Naive thymus-derived CD4-positive, alpha-beta T cell (primary cell): ENCODE measurements at places on chromosomes 13 and 19. TPM values are rescaled to one million over a fixed set of nuclear protein-coding genes. Genes with fewer than 3 reads are reported as not detected.

RNF17 gene
- total RNA-seq = 1.1 TPM

- no peak overlapping the region for H3K27ac ChIP-seq
- H3K36me3 ChIP-seq = peaks cover 41% of the 10 kb centered on the region
- H3K4me3 ChIP-seq = no peak overlapping the region
- no peaks in the 10 kb centered on the region for H3K4me1 ChIP-seq
- no peaks in the 10 kb centered on the region for H3K27me3 ChIP-seq
These were observed 14.3 kb upstream of the PLPP2 start for GRCh38 chr19:305240-306150.

DNA sequence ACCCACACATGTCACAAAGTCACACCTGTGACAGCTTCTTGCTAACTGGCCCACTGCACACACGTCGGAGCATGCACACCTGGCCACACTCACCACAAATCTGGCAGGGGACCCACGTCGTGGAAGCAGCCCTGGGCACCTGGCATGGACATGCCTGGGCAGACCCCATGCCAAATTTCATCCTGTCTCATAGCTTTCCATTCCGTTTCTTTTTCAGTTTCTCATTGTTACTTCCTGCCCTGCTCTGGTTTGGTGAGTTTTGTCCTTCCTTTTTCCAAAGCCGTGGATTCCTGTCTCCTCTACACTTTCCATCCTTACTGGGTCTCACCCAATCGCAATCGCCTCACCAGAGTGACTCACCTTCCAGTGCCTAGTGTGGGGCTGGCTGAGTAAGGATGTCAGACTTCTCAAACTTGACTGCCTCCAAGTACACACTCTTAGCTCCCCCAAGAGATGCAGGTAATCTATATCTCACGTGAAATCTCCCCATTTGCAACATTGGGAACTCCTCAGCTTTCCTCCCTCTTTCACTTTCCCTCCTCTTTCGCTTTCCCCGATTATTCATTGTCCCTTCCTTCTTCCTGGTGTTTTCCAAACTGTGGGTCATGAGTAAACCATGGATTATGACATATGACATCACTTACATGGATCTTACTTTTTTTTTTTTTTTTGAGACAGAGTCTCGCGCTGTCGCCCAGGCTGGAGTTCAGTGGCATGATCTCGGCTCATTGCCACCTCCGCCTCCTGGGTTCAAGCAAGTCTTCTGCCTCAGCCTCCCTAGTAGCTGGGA, 1.6 kb upstream of the BBC3 start:
- no peak overlapping the region for H3K4me3 ChIP-seq
- H3K4me1 ChIP-seq = peaks cover 24% of the 10 kb centered on the region
- H3K27me3 ChIP-seq = no peaks in the 10 kb centered on the region
- H3K27ac ChIP-seq = no peak overlapping the region
- H3K36me3 ChIP-seq = peaks cover 4% of the 10 kb centered on the region
- DNase-seq = no peak

GRCh38 chr19:13153569-13154240, 3.5 kb downstream of the IER2 start:
- peak; percentile 29 for DNase-seq
- no peaks in the 10 kb centered on the region for H3K27me3 ChIP-seq
- peaks cover 20% of the 10 kb centered on the region for H3K4me1 ChIP-seq
- H3K4me3 ChIP-seq = peak overlapping the region; percentile 96

NLRP7 gene
- not detected in 2 replicates for total RNA-seq

DNA sequence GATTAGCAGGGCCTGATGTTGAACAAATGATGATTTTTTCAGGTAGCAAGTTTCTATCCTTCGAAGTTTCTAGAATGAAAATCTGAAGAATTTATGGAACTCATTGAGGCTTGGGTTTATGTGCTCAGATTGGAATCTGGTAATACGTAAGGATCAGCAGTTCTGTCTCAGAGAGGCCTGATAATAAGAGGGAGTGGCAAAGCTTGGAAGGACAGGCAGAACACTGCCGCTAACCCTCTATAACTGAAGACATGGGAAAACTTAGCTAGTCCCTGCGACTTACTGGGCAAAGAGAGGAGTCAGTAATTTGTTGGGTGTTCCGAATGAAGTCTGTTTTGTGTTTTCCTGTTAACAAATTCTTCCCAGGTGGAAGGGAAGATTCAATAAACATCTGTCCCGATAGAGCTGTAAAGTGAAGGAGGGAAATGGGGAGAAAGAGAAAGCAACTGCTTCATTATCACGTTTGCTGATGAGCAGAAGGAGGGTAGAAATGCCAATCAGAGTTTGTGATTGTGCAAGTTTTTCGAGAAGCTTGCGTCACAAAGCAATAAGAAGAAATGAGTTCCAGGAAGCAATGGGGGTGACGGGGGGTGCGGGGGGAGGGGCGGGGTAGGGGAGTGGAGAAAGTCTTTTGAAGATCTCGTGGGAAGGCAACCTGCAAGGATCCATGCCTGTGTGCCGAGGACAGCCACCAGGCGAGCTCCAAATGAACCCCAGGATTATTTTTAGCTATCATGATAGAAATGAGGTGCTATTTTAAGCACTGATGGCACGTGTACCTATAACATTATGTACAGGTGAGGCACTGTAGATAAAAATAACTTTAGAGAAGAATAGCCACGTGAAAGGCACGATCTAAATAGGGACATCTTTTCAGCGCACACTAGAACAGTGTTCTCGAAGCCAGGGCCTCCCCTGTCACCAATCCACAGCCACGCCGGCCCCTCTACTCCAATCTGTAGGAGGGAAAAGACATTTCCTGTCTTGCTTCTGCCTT, 224.1 kb downstream of the FGF9 start:
- H3K27ac ChIP-seq = no peak overlapping the region
- no peaks in the 10 kb centered on the region for H3K36me3 ChIP-seq
- no peaks in the 10 kb centered on the region for H3K27me3 ChIP-seq

DNA sequence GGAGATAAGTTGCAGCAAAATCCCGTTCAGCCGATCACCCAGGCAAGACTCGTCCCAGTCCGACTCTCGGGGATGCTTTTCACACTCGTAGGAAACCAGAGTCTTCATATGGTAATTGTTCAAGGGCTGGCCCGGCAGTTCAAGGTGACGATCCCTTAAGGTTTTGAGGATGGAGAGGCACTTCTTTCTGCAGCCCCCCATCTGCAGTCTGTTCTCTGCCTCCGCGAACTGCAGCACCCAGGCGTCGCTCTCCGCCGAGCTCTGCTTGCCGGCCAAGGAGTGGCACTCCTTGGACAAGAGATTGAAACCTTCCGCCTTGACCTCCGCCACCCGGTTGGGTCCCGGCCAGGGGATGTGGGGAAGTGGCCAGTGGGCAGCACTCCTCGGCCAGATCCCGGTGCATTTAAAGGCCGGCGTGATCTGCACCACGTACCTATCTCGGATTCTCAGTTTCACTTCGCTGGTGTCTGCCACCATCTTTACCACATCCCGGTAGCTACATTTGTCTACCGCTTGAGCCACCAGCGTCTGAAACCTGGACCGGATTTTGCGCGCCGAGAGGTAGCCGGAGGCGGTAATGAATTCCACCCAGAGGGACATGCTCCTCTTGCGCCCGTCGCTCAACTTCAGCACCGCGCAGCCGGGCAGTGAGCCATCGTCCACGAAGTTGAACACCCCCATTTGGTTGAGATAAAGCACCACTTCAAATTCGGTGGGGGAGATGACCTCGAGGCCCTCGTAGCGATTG, 1.1 kb downstream of the MAB21L1 start:
- no peak for DNase-seq
- peak overlapping the region; percentile 28 for H3K4me3 ChIP-seq
- peaks cover 44% of the 10 kb centered on the region for H3K27me3 ChIP-seq
- no peak overlapping the region for H3K27ac ChIP-seq
- H3K4me1 ChIP-seq = no peaks in the 10 kb centered on the region

DNA sequence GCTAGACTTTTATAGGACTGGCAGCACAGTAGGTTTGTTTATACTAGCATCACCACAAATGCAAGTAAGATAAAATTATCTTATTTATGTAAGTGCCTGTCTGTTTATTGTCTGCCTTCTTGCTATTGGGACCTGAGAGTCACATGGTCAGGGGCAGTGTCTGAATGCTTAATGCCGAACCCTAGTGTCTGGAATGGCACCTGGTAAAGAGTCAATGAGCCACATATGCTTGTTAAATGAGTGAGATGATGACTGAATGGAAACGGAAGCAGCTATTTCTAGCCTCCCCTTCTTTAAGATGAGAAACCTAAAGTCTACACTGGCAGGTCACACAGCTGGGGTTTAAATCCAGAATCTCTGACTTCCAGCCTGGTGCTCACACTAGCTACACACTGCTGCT, 92.2 kb downstream of the STOML3 start:
- no peaks in the 10 kb centered on the region for H3K27me3 ChIP-seq

DNA sequence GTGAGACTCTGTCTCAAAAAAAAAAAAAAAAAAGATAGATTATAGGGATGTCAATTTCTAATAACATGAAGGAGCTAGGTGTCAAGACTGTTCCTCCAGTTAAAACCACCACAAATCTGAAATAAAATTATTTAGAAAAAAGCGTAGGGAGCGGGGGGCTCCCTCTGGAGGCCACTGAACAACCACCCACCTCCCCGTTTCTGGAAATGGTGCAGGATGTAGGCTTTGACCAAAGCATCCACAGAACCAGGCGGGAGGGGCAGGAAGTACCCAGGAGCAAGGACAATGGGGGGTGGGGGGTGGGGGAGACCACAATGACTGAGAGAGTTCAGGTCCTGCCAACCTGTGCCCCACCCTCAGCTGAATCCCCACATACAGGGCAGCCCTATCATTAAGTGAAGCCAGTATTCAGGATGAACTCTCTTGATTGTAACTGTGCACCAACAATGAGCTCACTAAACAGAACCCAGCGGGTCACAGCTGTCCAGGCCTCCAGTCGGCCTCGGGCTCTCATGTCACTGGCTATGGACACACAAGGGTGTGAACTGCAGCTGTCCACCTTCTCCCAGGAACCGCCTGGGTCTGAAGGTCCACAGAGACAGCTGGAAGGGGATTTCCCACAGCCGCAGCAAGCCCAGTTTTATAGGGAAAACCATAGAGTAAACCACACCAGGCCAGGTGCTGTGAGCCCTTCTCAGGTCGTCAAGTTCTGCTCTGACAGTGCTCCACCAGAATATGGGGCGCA, 6.6 kb downstream of the ZSCAN18 start:
- DNase-seq = no peak
- peaks cover 30% of the 10 kb centered on the region for H3K36me3 ChIP-seq
- H3K27me3 ChIP-seq = no peaks in the 10 kb centered on the region
- no peaks in the 10 kb centered on the region for H3K4me1 ChIP-seq

DNA sequence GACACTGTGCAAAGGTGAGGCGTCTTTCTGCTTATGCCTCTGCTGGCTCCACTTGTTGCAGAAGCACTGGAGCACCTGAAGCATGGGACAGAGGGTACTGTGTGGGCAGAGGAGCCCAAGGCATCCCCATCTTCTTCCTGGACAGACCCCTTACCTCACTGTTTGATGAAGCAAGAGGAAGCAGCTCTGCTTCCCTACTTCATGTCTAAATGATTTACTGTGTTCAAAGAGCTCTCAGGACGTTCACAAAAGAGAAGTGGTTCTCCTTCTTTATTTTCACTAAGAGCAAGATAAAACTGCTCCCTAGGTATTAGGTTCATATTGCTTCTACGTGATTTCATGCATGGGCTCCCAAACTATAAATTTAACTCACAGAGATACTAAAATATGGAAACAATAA, 1635.4 kb upstream of the SLC10A2 start:
- H3K36me3 ChIP-seq = no peaks in the 10 kb centered on the region
- no peak overlapping the region for H3K27ac ChIP-seq
- no peak overlapping the region for H3K4me3 ChIP-seq
- no peaks in the 10 kb centered on the region for H3K27me3 ChIP-seq

TMEM272 gene
- total RNA-seq = 23.3 TPM

GRCh38 chr19:51140441-51140840, 1.7 kb upstream of the SIGLEC7 start:
- H3K4me3 ChIP-seq = no peak overlapping the region
- H3K36me3 ChIP-seq = no peaks in the 10 kb centered on the region

- H3K4me1 ChIP-seq = peaks cover 14% of the 10 kb centered on the region
- no peak overlapping the region for H3K4me3 ChIP-seq
- DNase-seq = no peak
- H3K27me3 ChIP-seq = no peaks in the 10 kb centered on the region
These were observed 60.5 kb downstream of the SERP2 start for GRCh38 chr13:44433863-44434765.

F10 gene
- not detected for total RNA-seq
